RKO (cell line): ENCODE measurements at places on chromosomes 3 and 15.

DNA sequence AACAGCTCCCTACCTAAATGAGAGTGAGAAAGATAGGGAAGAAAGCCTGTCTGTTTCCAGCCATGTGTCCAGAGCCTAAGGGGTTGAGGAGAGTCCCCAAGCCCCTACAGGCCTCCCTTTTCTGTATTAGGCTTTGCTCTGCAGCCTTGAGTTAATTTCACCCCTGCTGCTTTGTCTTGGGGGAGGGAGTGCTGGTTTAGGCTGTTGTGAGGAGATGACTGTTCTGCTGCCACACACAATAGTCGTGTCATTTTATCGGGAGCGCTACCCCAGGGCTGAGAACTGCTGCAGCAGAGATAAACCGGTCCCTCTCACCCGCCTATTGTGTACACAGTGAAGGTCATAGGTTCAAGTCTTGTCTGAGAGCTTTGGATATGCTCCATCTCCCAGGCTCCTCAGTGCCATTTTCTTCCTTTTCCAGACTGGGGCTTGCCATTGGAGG, 1.4 kb downstream of the ZNF609 start:
- peak; percentile 31 for DNase-seq

DNA sequence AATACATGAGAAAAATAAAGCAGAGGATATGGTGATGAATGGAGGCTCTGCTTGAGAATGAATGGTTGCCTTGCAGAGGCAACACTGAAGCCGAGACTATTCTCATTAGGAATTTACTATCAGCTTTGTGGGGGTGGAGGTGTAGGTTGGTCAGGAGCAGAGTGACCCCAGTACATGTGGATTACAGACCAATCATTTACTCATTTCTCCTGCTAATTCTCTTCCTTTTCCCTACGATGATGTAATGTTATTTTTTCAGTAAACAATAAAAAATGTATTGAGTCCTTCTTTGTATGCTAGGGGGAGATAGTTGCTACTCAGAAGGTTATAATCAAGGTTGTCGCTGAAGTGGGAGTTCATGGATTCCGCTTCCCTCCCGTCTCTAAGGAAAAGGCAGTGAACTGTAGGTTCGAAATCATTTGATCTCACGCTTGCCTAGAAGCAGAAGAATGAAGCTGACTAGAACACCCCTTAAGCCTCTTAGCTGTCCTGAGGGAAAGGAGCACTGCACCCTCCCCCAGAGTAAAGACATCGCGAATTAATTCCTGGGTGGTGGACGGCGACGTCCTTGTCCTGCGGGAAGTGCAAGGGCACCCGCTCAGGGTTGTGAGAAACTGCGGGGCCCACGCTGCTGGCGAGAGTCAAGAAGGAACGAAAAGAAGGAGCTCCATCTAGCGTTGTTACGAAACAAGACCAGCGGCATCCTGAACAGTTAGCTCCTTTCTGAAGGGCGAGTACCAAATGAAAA, 213.2 kb upstream of the PFN2 start:
- DNase-seq, result peak; percentile 84

DNA sequence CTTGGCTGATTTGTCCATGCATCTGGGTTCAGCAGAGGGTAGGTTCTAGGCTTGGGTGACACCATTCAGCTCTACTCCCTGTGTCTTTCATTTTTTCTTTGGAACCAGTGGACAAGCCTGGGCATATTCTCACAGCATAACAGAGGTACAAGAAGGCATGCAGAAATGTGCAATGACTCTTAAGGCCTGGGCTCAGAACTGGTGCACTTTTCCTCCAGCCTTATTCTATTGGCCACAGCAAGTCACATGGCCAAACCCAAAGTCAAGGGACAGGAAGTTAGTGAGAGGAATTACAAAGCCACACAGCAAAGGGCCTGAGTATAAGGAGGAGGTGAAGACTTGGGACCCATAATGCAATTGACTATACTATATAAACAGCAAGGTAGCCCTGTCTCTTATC, 200.9 kb upstream of the CTDSPL start:
- no peak for DNase-seq

DNA sequence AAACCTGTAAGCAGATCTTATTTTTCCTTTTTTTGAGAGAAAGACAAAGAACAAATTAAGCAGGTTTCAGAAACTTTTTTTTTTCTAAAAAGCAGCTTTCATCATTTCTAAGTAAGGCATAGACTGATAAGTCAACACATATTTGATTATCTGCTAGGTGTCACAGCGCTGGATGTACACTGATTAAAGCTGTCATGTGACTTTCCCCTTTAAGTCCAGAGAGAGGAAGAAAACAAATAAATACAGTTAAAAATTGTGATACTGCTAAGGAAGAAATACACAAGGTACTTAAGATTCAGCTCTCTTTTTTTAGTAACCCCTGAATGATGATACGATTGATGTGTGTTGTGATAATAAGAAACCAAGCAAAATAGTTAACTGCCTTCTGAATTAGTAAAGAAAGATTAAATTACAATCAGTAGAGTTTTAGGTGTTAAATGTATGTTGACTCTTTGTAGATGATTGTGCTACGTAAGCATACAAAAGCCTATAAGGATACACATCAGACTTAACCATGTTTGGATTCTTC, 2.8 kb downstream of the GLCE start:
- DNase-seq, result no peak

- DNase-seq, result no peak
Measured at GRCh38 chr15:37628507-37628906, 305.9 kb upstream of the TMCO5A start.

GRCh38 chr15:101068961-101069653, 149.9 kb downstream of the LRRK1 start:
- DNase-seq, result no peak

- DNase-seq, result no peak
Measured at GRCh38 chr3:83193526-83193925, 1432.1 kb upstream of the GBE1 start.

- DNase-seq, result peak; percentile 73
Measured at GRCh38 chr3:101942356-101942755, 93.0 kb downstream of the NFKBIZ start.

GRCh38 chr3:46110701-46111493, 83.6 kb upstream of the XCR1 start:
- peak; percentile 58 for DNase-seq

DNA sequence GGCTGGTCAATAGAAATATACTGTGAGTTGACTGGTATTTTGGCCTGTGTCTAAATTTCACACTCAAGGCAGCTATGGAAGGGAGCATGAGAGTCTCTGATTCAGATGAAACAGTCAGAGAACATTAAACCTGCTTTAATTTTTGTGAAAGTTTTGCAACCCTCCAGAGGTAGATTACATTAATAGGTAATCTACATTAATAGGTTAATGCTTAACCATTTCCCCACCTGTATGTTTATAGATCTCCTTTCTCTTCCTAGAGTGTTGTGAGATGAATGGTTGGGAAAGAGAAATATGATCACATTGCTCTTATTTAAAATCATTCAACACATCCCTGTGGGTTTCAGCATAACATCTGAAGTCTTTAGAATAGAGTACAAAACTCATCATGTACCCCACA, 586.9 kb upstream of the DPPA4 start:
- no peak for DNase-seq

DNA sequence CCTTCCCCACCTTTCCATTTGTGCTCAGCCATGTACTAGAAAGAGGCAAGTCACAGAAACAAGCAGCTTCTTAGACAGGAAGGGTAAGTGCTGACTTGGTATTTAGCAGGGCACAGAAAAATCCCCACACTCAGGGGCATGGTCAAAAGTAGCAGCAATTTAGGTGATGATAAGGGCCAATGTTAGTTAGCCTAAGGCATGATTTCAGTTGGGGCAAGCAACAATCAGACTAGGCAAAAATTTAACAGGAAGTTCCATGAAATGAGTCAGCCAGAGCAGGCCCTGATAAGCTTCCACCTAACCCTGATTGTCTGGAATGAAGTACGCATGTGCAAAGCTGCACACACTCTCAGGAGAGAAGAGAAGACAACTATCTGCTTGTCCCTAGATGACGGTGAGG, 423.4 kb upstream of the UBE2E2 start:
- no peak for DNase-seq

DNA sequence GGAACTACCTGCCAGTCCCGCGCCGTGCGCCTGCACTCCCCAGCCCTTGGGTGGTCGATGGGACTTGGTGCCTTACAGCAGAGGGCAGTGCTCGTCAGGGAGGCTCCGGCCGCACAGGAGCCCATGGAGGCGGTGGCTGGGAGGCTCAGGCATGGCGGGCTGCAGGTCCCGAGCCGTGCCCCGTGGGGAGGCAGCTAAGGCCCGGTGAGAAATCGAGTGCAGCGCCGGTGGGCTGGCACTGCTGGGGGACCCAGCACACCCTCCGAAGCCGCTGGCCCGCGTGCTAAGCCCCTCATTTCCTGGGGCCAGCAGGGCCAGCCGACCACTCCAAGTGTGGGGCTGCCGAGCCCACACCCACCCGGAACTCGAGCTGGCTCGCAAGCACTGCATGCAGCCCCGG, 580.2 kb downstream of the ZIC1 start:
- DNase-seq, result no peak

DNA sequence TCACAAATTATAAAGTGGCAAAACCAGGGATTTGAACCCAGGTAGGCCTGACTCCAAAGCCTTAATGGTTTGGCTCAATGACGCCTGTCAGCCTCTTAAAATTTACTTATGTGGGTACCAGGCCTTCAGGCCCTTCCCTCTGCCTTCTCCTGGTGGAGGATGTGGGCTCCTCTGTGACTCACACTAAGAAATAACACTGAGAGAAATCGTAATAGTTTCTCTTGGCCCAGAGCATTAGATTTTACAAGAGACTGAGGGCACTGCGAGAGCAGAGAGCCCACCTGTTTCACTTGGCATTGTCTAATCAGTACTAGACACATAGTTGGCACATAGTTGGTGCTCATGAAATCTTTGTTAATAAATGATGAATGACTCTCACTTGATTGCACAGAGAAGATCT, 505.2 kb downstream of the SHQ1 start:
- DNase-seq, result no peak

DNA sequence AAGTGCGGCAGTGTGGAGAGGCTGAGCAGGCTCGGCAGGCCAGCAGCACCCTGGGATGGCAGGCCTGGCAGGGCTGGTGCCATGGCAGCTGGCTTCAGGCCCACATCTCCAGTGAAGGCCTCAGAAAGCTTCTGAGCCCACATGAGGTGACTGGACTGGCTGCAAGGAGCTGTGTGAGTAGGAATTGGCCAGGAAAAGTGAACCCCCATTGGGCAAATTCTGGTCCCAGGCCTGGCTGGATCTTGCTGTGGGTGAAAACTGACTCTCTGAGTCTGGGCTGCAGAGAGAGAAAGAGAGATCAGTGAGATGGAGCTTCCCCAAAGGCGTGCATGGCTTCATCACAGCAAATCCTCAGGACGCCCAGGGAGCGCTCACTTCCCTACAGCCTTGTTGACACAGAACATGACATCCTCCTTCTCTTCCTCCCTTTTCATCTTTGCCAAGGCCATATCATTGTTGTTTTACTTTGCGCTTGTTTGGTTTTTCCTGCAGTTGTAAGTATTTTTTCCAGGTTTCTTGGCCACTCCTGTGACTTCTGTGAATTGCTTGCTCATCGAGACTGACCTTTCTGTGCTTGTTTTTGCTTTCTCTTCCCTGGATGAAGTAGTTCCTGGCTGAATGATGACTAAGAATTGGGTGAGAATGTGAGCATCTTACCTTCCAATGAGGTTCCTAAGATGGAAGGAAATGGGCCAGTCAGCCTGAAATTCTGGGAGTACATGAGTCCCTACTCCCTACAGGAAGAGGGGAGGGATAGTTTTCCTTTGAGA, 299.1 kb downstream of the TLE3 start:
- DNase-seq, result no peak

GRCh38 chr15:51192521-51193280, 98.0 kb upstream of the TNFAIP8L3 start:
- DNase-seq, result peak; percentile 68

DNA sequence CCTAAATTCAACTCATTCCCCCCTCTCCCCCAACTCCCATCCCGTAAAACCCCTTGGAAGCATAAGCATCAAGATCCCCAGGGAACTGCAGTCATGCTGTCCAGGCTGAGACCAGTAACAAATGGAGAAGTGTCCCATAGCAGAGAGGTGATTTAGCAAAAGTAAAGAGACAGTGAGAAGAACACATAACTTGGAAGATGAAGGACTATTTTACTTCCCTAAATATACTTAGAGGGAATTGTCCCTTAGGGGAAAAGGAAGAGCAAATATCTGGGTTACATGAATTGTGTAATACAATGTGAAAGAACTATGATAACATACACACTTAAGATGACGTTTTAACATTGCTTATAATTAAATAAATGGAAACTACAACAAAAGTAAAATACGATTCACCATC, 61.6 kb upstream of the LRRFIP2 start:
- no peak for DNase-seq

DNA sequence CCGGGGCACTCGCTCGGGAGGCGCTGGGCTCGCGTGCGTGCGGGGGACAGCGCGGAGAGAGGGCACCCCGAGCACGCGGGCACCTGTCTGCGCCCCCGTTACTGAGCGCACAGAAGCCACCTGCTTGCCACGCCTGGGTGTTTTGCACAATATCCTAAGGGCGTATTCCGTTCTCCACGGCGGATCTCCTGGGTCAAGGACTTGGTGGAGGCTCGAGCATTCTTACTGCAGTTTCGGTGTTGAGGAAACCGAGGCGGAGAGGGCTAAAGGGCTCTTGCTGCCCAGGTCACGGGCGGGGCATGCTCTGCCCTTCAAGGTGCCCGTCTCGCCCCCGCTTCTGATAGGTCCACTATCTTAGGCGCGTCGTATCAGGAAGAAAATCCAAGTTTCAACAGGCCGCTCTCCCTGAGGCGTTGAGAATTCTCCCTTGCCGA, 526 bp downstream of the GPD1L start:
- peak; percentile 20 for DNase-seq

- DNase-seq, result no peak
Measured at GRCh38 chr3:172136330-172136729, 97.0 kb downstream of the FNDC3B start.

- DNase-seq, result peak; percentile 12
Measured at GRCh38 chr15:70236341-70237086, 138.8 kb upstream of the TLE3 start.

GRCh38 chr15:98160236-98160635, 199.7 kb downstream of the ARRDC4 start:
- no peak for DNase-seq

- no peak for DNase-seq
Measured at GRCh38 chr3:120506076-120506827, 55.5 kb upstream of the FSTL1 start.

- DNase-seq, result peak; percentile 32
Measured at GRCh38 chr15:67096546-67097294, 31.3 kb downstream of the SMAD3 start.

DNA sequence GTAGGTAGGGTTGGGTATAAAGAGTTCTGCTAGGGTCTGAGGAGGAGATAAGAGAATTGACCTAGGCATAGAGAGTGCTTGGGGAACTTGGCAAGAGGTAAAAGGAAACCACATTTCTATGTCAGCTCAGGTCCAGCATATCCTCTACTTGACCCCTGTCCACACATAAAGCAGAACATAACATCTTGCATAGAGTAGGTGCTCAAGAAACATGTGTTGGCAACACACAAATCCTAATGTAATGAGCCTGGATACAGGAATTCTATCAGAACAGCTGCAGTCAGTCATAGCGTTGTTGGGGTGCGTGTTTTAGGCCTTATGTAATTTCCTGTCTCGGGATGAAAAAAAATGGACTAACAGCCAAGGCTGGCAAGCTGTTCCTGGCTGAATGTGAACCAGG, 35.0 kb upstream of the PLCL2 start:
- DNase-seq, result peak; percentile 60
